ENCODE measurements at places on chromosomes 13 and 19.

DNA sequence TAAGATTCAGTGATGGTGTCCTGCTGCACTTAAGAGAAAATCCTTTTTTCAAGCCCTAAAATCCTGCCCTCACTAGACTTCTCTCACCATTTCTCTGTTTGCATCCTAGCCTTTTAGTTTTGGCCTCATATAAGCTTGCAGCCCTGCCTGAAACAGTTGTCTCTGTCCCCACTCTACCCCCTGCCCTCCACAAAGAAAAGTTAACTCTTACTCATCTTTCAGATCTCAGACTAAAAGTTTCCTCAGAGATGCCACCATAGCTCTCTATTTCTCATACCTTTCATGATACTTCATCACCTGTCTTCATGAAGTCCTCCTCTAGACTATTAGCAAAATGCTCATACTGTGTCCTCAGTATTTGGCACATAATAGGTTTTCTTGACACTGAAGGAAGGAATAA lies 33.1 kb downstream of the ITM2B start:
- DNase-seq = no peak

- DNase-seq = no peak
Measured at GRCh38 chr19:827710-828321, at the start of gene AZU1. Gene AZU1, plus strand, starts transcription at chr19:827837. Its CDS starts 10 bp downstream, at chr19:827847.

- DNase-seq = no peak
Measured at GRCh38 chr13:60757501-60758215, 360.6 kb downstream of the TDRD3 start.

GRCh38 chr13:29926098-29926476 lies 75.7 kb upstream of the UBL3 start:
- DNase-seq = no peak

GRCh38 chr19:8320564-8321066 lies 560 bp downstream of the NDUFA7 start:
- DNase-seq = no peak

DNA sequence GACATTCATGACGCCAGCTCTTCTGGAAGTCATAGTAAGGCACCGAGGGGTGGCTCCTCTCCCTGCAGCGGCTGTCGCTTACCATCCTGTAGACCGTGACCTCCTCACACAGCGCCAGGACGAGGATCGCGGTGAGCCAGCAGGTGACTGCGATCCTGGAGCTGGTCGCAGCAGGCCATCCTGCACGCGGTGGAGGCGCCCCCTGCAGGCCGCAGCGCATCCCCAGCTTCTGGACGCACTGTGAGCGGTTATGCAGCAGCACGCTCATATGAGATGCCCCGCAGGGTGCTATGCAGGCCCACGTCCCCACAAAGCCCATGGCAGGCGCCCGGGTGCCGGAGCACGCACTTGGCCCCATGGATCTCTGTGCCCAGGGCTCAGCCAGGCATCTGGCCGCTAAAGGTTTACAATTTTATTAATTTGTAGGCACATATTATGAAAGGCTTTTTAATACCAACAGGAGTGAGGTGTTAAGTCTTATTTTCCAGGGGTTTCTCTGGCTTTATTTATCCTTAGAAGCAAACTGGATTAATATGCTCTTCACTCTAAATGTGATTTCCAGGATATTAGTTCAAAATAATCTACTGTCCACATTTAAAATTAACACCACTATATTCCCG lies 35.6 kb upstream of the PSPC1 start:
- DNase-seq = no peak

DNA sequence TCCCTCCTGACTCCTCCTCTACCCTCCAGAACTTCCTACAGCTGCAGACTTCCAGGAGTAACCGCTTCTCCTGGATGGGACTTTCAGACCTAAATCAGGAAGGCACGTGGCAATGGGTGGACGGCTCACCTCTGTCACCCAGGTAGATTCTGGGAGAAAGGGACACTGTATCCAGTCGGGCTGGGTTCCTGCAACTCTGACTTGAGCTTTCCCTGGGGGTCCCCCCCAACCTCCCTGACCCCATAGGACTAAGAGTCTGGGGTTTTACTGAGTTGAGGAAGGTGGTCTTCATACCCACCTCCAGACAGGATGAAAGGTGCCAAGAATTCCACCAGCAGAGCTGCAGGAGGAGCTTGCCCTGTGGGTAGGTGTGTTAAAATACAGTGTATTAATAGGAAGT lies 4.4 kb downstream of the CLEC4M start:
- DNase-seq = no peak

- DNase-seq = no peak
Measured at GRCh38 chr13:68715651-68716050, 1392.0 kb upstream of the ATXN8OS start.

- DNase-seq = no peak
Measured at GRCh38 chr13:73940098-73940497, 194.1 kb downstream of the KLF12 start.
